ENCODE measurements at places on chromosomes 12 and 14.

GRCh38 chr12:80946591-80946990 lies 8.9 kb upstream of the LIN7A start:
- no peak for DNase-seq

DNA sequence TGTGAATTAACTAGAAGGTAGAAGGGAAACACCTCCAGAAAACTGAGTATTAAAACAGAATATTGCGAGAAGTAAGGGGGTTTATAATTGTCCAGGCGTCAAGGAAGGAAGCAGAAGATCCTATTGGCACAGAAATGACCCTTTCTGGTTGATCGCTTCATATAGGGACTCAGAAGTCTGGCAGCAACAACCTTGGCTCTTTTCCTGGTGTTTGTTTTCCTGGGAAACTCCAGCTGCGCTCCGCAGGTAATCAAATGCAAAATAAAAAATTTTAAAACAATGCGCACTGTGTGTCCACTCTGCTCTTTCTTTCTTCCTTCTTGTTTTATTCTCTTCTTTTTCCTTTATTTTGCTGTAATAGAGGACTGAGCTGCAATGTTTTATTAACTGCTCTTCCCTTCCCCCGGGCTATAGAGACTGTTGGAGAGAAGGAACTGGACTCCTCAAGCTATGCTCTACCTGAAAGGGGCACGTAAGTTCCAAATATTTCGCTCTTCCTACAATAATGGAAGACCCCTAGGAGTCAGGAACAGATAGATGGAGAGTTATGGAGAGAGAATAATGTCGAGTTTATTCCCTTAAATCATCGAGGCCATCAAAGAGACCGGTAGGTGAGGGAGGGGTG lies 737 bp downstream of the SPX start:
- peak; percentile 35 for DNase-seq

DNA sequence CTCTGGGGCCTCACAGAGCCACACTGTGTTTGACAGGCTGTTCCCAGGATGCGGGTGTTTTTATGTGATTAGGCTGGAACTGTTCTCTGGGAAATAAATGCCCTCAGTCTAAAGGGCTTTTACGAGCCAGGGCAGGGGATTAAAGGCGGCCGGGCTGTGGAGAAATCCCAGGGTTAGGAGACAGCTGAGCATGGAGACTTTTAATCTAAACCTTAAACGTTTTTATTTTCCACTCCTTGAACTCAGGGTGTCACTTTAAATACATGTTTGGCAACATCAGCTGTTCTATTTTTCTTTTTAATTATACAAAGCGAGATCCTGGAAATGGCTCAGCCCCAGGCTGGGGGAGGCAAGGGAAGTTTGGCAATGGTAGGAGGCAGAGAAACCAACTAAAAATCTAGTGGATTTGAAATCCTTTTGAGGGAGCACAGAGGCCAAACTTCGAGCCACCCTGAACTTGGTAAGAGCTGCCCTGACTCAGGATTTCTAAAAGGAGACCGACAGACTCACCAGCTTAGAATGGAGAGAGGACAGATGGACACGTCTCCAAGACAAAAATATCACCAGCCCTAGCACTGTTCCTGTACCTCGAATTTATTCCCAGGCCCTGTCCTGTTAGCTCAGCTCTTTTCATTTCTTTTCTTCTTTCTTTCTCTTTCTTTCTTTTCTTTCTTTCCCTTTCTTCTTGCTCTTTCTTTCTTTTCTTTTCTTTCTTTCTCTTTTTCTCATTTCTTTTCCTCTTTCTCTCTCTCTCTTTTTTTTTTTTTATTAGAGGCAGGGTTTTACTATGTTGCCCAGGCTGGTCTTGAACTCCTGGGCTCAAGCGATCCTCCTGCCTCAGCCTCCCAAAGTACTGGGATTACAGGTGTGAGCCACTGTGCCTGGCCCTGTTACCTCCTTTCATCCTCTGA lies 15.8 kb upstream of the ORAI1 start:
- DNase-seq, result no peak

DNA sequence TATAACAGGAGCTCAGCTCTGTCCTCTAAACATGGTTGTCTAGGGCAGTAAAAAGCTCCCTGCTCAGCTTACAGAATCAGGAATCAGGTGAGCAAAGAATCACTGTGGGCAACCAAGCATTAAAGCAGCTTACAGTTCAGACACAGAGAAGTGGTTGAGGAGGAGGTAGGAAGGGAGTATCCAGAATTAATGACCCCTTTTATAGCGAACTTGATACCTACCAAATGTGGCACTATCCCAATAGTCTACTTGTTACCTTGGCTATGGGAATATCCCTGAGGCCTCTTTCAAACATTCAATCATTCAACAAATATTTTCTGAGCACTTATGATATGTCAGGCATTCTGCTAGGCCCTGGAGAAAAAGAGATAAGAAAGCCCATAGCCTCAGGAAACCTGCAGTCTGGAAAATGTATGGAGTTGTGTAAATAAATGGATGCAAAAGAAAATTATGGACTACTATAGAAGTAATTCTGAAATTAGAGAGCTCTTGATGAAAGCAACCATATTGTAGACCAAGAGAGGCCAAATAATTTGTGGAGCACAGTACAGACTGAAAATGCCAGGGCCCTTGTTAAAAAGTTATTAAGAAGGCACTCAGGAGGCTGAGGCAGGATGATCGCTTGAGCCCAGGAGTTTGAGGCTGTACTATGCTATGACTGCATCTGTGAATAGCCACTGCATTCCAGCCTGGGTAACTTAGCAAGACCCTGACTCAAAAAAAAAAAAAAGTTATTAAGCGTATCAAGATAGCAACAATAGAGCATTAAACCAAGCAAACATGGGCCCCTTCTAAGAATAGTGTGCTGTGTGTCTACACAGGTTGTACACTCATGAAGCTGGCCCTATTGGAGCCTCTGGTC lies 134.0 kb upstream of the CPSF6 start:
- no peak for DNase-seq

- DNase-seq, result no peak
Measured at GRCh38 chr14:87705439-87705896, 287.5 kb downstream of the GALC start.

DNA sequence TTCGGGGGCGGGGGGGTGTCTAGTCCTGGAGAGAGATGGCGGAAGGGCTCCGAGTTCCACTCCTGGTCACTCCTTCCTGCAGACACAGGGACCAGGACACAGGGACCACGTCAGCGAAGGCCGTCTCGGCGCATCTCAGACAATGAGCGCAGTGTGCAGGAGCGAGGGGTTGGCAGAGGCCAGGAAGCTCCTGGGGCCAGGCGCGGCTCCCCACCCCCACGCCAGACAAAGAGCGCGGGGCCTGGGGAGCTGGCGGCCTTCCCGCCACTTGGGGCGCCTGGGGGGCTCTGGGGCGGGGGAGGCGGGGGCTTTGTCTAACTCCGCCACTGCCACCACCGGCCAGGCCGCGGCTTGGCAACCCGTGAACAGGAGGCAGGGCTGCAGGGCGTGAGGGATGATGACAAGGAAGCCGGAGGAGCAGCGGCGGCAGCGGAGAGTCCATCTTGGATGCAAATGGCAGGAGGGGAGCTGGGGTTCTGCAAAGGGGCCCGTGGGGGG lies 2.2 kb downstream of the CDK2AP1 start:
- peak; percentile 93 for DNase-seq

GRCh38 chr12:114903083-114903691 lies 219.2 kb upstream of the TBX3 start:
- DNase-seq, result no peak

- DNase-seq, result peak; percentile 8
Measured at GRCh38 chr12:122862872-122863701, 27.8 kb downstream of the HIP1R start.

DNA sequence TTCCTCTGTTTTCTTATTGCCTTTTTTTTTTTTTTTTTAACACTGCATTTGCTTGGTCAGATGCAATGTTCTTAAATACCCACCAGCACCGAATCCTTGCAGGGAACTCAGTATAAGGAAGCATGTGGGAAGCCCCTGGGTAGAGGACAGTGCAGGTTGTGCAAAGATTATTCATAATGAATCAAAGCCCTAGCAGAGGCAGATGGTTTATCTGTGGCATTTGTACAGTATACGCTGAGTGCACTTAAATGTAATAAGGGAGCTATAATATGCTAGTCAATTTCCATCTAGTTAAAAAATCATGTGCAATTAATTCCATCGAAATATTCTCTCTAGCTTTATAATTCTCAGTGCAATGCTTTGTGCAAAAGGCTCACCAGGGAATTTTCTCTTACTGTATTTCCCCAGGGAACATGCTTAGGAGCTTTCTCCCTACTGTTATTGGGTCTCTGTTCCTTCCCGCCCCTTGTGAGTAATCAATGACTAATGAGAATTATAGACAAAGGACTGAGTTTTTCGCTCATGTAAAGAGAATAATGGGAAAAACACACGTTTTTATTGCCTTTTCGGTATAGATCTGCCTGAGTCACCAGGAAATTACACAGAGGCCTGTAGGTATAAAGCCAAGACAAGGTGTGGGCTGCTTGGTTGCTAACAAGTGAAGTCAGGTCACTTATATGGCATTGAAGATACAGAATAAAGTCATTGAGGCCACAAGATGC lies 1214.3 kb upstream of the TMEM132C start:
- DNase-seq, result no peak

GRCh38 chr12:15851919-15852318 lies 30.3 kb upstream of the STRAP start:
- no peak for DNase-seq

DNA sequence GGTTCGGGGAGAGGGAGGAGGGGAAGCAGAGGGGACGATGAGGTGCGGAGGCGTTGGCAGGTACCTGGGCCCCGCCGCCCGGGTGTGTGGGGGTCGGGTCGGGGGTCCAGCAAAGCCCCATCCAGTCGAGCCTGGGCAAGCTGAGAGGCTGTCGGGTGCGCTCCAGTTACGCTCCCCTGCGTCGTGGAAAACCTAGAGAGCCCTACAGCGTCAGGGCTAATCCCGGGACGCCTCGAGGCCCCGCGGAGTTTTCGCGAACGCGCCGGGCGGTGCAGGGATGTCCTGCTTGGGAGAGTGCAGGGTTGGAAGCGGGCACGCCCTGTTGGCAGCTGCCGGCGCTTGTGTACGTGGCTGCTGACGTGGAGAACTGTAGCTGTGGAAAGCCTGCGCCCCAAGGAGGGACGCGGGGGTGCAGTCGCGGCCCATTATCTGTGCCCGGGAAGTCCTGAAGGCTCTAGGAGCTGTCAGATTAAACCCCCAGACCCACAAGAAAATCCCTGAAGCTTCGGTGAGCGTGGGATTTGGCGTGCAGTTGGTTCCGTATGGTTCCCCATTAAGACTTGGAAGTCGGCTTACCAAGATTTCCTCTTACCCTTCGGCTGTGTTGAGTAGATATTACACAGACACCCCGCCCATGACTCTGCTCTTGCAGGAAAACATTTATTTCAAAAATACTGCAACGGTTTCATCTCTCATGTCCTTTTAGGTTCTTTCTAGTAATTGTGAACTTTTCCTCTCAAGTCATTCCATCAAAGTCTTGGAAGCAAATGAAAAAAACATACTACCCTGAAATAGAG lies 11.3 kb upstream of the SLC38A2 start:
- peak; percentile 47 for DNase-seq

DNA sequence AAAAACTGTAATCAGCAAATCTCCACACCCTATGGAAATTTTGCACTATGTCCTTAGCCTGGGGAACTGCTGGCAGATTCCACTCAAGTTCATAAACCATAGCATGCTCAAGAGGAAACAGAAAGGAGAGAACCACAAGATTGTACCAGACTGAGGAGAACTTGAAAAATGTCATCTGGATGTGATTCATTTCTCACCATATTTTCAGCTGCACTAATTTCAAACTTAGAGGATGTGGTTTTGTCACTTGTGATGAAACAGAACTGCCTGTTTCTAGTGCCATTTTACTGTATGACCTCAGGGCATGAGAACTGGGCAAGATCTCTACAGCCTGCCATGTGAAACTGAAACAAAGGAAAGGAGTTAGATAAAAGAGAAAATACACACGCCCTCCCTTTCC lies 1493.1 kb upstream of the FLRT2 start:
- no peak for DNase-seq

- DNase-seq, result no peak
Measured at GRCh38 chr14:56172571-56172971, 54.4 kb downstream of the PELI2 start.

- DNase-seq, result no peak
Measured at GRCh38 chr12:40192704-40193255, 32.0 kb upstream of the LRRK2 start.

- DNase-seq, result no peak
Measured at GRCh38 chr12:48034835-48035805, 30.8 kb upstream of the COL2A1 start.

DNA sequence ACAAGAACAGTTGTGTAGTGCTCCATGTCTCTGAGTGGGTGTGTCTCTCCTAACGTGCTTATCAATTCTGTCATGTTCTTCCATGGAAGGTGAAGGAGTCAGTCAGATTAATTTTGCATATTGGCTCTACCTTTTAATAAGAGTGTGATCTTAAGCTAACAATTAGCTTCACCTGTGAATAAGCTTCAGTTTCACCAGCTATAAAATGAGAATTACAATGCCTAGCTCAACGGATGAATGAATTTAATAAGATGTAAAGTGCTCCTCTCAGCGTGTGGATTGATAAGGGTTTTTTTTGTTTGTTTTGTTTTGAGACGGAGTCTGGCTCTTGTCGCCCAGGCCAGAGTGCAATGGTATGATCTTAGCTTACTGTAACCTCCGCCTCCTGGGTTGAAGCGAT lies 32.7 kb downstream of the CCDC175 start:
- DNase-seq, result no peak

- no peak for DNase-seq
Measured at GRCh38 chr12:43111608-43112007, 440.4 kb downstream of the ADAMTS20 start.

GRCh38 chr12:51108136-51108535 lies 24.7 kb upstream of the CSRNP2 start:
- no peak for DNase-seq

DNA sequence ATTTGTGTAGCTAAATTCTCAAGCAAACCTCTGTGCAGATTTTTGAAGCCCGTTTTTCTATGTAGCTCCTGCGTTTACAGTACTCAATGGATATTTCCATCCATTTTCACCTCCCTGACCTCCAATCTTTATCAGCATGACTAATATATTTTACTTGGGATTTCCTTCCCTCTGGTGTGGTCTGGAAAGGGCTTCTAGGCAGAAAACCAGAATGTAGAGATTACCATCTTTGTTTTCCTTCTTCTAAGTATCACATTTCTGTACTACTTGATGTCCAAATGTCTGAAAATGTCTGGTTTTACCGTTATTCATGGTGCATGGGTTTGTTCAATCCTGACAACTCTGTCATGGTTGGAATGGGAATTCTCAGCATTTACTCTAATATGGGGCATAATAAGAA lies 907.6 kb upstream of the FLRT2 start:
- DNase-seq, result no peak

GRCh38 chr14:99792551-99793212 lies 531 bp upstream of the EML1 start:
- no peak for DNase-seq

GRCh38 chr12:30448038-30448437 lies 247.6 kb downstream of the IPO8 start:
- DNase-seq, result no peak

GRCh38 chr14:78425330-78425729 lies 255.2 kb downstream of the NRXN3 start:
- no peak for DNase-seq

DNA sequence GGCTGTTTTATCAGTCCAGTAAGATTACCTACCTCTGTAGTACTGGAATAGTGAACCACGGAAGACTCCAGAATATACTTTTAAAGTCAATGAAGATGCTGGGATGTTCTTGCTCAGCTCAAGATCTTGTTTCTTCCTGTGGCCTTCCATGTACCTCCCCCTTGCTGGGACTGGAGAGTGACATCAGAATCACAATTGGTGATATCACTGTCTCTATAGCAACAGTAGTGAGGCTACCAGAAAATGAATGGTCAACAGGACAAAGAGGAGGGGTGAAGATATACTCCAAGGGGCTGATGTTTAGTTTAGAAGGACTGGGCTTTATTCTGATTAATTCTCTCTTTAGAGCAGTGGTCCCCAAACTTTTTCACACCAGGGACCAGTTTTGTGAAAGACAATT lies 3.8 kb downstream of the AKAP3 start:
- no peak for DNase-seq
